Aorta (tissue), 5 donors: ENCODE measurements at places on chromosomes 7 and 10. TPM values are rescaled to one million over a fixed set of nuclear protein-coding genes. Genes with fewer than 3 reads are reported as not detected.

GRCh38 chr7:43362652-43363034, 220.3 kb upstream of the STK17A start:
- no peak for DNase-seq

- DNase-seq = no peak
Measured at GRCh38 chr10:116536810-116537209, 8.9 kb upstream of the PNLIP start.

GRCh38 chr10:15632456-15633091, 87.1 kb downstream of the ITGA8 start:
- no peak for DNase-seq

- no peak for DNase-seq
Measured at GRCh38 chr10:128577958-128578750, 451.9 kb upstream of the MKI67 start.

DNA sequence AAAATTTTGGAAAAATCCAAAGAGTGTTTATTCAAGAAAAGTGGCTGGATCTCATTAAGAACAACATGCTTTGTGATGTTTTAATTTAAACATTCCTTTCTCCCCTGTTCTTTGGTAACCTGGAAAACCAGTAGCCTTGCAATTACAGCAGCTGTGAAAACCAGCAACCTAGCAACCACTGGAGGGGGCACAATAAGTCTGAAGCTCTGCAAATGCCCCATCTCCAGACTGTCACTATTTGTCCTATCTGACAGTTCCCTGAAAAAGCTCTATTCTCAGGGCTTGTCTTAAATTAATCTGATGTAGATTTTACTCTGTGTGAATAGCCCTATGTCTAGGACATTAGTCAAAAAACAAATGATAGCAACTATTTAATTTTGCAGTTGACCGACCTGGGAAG, 137.6 kb upstream of the THSD7A start:
- no peak for DNase-seq

DNA sequence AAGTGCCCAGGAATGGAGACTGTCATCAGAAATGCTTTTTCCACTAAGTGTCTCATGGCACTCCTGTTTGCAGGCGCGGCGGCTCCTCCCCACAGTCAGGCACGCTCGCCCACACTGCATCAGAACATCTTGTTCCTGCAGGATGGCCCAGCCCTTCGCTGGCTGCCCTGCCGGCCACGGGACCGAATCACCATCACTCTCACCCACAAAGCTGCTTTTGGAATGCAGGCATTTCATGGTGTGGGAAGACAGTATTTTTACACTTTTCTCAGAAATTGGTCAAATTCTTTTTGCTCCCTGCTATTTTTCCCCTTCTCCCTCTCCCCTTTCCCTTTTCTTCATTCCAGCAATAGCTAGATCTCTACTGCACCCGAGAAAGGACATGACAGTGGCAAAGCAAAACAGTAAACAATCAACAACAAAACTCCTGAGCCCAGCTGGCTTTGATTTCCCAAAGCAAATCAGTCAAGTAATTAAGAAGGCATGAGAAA, 176.1 kb upstream of the TNS3 start:
- peak; percentile 91 for DNase-seq

- DNase-seq = no peak
Measured at GRCh38 chr7:158702944-158703343, 1.7 kb downstream of the NCAPG2 start.

DNA sequence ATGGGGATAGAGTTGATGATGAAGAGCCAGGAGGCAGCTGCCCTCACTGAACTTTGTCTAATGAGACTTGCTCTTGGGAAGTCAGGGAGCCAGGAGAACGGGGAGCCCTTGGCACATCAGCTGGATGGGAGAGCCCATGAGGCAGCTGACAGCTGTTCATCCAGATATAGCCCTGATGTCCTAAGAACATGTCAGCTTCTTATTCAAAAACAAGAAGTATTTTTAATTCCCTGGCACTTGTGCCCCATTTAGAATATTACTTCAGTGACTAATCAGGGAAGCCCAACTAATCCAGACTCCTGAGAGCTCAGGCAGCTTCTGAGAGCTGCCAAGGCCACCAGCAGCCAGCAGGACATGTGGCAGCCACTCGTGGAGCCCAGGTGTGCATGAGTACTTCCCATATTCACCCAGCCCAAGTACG, 363.4 kb downstream of the GRID1 start:
- DNase-seq = no peak

DNA sequence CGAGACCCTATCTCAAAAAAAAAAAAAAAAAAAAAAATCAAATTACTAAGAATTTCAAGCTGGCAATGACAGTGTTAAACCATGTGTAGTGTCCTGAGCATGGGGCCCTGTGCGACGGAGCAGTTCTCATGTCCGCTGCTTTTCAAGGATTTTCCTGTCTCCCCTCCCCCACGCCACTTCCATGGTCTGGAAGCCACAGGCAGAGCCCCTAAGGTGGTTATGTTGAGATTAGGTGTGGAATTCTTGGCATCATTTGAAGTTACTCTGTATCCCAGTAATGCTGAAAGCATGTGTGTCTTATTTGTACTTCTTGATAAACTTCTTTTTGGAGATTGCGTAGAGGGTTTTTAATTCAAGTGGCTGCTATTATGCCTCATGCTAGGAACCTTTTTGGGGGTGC, 65.2 kb downstream of the PFKFB3 start:
- DNase-seq = no peak

- DNase-seq = no peak
Measured at GRCh38 chr7:101391991-101392390, 29.3 kb downstream of the COL26A1 start.

GRCh38 chr10:77179015-77179695, 458.5 kb downstream of the KCNMA1 start:
- DNase-seq = peak; percentile 75

LRRC4 gene
- total RNA-seq = 11.2 TPM

STYXL1 gene
- 16.8 TPM for total RNA-seq

FFAR4 gene
- total RNA-seq = 0.16 TPM
